ENCODE measurements at places on chromosomes 16 and 17.

DNA sequence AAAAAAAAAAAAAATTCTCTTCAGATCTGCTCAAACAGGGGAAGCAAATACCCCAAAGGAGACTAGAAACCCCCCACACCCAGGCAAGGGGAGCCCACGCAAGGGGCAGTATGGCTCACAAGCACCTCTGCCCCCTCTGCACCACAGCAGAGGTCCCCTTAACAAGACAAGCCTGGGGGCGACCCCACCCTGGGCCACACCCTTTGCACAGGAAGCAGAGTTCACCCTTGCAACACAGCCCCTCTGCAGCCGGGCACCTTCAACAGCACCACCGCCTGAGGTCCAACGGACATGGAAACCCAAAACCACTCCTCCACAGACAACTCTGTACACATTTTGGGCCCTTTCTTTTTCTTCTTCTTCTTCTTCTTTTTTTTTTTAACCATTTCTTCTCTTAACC lies 12.8 kb downstream of the AXIN1 start:
- no peak for DNase-seq

- no peak for DNase-seq
Observed at GRCh38 chr17:69501591-69502468, 87.3 kb downstream of the MAP2K6 start.

GRCh38 chr16:9679213-9679767 lies 502.9 kb downstream of the GRIN2A start:
- DNase-seq, result no peak

DNA sequence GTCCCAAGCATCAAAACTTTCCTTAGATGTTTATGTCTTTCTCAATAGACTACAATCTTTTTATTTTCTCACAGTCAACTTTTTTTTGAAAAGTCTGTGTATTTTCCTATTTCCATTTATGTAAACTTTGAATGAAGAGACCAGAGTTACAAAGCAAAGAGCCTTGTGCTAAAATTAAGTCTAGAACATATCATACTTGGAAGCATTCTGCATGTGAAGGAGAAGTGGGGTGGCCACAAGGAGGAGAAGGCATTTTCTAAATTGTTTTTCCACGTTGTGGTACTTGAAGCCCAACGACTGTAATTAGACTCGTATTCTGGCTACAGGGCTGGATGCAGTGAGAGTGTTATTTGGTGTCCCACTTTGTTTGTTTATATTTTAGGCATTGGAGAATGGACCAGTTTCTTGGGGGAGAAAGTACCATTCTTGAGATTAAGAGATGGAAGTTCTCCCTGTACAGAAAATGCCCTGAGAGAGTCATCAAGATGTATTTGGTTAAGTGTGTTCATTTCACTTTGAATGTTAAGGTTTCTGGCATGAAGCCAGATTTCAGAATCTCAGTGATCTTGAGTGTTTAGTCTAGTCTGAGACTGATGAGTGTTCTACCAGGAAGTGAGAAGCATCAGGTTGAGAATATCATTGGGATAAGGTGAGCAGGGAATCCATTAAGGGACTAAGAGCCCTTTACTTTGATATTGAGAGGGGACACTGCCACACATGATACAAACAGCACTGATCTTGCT lies 71.6 kb downstream of the MAP2K6 start:
- no peak for DNase-seq

GRCh38 chr17:59550703-59551102 lies 14.7 kb upstream of the DHX40 start:
- DNase-seq, result no peak

DNA sequence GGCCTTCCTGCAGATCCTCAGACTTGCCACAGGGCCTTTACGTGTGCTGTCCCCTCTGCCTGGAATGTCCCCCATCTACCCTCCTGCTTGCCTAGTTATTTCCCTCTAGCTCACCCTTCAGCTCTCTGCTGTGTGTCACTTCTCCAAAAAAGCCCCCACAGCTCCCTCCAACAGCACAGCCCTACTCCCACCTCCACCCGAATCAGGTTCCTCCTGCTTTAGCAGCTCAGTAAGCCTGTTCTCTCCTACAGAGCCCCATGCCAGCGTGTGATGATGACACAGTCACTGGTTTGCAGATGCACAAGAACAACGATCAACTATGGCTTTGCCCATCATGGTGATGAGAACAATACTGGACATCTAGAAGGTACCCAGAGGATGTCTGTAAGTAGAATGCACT lies 7.1 kb upstream of the SAMD14 start:
- no peak for DNase-seq
